ENCODE measurements at places on chromosomes 2 and 18.

DNA sequence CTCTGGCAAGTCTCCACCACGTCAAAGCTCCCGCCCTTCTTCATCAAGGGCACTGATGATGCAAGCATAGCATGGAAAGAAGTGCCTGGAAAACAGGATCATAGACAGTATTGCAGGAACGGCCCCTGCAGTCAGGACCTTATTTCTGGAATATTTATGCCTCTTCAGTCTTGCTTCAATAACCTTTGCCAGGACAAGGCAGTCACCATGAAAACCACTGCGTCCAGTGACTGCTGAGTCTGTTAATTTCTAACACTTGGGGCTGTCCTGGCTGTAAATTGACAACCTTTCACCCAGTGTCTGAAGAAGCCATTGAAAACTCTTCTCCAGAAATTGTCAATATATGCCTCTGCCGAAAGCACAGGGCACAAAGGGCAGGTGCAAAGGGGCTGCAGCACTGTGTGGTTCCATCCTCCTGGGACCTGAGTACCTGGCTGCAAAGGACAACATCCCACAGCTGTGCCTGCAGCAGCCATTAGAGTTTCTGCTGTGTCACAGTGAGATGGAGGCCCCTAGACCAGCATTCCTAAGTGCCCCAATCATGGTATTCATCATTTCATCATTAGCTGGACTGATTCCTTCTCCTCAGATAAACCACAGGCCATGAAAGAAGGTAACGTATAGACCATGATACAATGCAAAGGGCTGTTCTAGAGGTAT is 819.6 kb downstream of the RNF144A start:
- no peak for DNase-seq

DNA sequence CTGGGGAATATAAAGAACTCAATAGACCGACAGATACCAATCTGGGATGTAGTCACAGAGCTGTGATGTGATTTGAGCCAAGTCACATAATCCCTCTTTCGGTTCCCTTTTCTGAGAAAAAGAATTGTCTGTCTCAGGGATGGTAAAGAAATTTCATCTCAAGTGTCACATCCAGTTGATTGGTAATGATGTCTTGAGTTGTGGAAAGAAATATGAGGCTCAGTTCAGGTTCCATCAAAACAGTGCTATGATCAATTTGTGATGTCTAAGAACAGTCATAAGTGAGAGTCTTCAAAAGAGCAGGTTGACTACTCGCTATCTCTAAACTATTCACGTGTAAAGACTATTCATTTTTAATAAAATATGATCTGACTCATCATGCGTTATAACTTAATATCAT is 223.3 kb downstream of the METTL4 start:
- DNase-seq, result no peak

DNA sequence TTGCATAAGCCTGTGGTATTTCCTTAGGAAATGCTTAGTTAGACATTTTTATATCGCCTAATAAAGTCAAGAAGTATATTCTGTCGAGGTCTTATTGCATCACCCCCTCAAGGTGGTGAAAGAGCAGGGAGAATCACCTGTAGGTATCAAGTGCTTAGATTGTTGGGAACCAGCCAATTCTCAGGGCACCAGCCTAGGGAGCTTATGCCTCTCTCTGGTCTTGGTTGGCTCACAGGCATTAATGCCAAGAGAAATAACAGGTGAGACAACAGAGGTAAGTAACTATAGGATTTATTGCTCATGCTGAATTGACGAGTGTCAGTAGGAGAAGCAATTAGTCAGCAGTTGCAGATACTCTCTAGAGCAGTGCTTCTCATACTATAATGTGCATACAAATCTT is 663.3 kb upstream of the ZNF804A start:
- DNase-seq, result no peak

- DNase-seq, result no peak
These were observed 75.8 kb downstream of the ASAP2 start for GRCh38 chr2:9282128-9283112.

DNA sequence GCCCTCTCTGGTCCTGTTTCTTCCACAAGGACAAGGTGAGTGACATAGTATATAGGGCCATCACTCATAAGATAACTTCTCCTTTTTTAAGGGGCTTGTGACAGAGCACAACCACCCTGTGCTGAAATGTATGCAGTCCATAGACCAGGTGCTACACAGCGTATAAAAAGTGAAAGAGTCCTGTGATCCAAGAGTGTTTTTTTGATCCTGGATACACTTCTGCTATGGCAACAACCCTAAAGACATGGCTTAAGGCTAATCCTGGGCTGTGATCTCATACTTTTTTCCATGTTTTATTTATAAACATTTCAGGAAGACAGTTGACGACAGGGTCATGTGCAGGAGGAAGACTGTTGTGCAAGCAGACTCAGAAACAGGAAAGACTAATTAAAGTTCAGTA is 400.5 kb upstream of the TCF4 start:
- peak; percentile 26 for DNase-seq

- no peak for DNase-seq
These were observed 41.1 kb downstream of the LDAH start for GRCh38 chr2:20781656-20782265.

- DNase-seq, result no peak
These were observed 61.1 kb upstream of the RND3 start for GRCh38 chr2:150548527-150548926.

DNA sequence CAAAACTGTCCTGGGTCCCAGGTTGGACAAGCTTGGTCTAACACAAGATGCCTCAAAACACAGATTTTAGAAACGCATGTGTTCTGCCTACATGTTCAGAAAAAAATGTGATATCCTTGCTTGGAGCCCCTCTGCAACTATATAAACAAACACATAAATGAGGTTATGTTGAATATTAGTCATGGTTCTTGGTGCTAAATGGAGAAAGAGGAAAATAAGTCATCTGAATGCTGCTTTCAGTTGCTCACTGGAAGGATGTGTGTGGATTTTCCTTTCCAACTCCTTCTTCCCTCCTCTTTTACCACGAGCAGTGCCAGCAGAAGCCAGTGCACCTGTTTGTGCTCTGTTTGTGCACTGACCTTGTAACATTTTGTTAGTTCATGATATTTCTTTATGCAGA is 85.3 kb downstream of the PIEZO2 start:
- DNase-seq, result no peak

GRCh38 chr18:45540125-45540524 is 75.2 kb upstream of the SLC14A2 start:
- DNase-seq, result no peak

GRCh38 chr2:126527836-126528490 is 128.0 kb upstream of the GYPC start:
- DNase-seq, result peak; percentile 29

GRCh38 chr2:238698451-238699306 is 149.2 kb upstream of the TWIST2 start:
- DNase-seq, result no peak

Data from right hindlimb (tissue), 1 donor.